ENCODE measurements at places on chromosomes 3 and 15.

- no peak for DNase-seq
These were observed 62.8 kb downstream of the ABCC5 start for GRCh38 chr3:183954875-183955274.

DNA sequence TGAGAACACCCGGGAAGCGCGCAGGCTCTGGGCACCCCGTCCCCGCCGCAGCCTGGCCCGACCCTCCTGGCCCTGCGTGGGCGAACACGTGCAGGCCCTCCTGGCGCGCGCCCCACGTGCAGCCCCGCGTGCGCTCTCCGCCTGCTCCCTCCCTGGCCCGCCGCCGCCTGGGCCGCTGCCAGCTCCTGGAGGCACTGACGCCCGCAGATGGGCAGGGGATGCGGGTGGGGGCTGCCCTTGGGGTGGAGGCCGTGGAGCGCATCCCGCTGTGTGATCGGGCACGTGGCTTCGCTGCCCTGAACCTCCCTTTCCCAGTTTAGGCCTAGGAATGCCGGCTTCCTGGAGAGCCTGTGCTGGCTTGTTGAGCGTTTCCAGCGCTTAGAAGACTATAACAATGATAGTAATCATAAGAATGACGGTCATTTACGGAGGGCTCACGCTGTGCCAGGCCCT, 104.6 kb upstream of the SLC6A6 start:
- DNase-seq, result no peak

DNA sequence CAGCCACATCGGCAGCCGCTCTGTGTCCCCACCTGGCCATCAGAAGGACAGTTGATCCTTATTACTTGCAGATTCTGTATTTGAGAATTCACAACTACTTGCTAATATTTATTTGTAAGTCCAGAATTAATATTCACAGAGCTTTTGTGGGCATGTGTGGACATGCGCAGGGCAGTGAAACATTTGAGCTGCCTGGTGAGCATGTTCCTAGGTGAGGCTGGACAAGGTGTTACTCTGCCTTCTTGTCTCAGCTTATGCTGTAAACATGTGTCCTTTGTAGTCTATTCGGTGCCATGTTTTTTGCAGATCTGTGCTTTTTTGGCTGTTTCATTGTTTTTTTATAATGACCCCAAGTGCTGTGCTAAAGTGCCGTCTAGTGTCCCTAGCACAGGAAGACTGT, 15.6 kb downstream of the FAH start:
- no peak for DNase-seq

DNA sequence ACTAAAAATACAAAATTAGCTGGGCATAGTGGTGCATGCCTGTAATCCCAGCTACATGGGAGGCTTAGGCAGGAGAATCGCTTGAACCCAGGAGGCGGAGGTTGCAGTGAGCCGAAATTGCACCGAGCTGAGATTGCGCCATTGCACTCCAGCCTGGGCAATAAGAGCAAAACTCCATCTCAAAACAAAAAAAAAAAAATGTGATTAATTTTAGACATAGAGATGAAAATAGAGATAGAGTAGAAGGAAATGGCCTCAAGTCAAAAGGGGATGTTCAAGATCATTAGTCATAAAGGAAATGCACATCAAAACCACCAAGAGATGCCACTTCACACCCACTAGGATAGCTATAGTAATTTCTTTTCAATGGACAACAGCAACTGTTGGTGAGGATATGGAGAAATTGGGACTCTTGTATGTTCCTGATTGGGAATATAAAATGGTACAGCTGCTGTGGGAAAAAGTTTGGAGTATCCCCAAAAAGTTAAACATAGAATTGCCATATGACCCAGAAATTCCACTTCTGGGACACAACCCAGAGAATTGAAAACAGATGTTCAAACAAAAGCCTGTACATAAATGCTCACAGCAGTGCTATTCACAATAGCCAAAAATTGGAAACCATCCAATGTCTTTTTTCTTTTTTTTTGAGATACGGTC, 55.4 kb downstream of the ABHD2 start:
- peak; percentile 84 for DNase-seq

- DNase-seq, result no peak
These were observed 41.4 kb downstream of the EOMES start for GRCh38 chr3:27680517-27681246.

DNA sequence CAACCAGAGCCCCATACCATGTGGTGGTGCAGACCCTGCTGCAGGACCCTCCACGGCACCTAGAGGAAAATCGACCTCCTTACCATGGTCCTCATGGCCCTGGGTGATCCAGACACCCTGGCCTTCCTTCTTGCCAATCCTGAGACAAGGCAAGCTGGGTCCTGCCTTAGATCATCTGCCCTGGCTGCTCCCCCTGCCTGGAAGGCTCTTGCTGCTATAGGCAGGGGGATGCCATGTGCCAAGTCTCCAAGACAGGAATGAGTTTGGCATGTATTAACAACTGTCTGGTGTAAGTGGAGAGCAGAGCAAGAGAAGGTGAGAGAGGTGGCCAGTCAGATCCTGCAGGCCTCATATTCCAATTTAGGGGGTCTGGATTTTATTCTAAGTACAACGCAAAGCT, 7.5 kb downstream of the HEG1 start:
- no peak for DNase-seq

DNA sequence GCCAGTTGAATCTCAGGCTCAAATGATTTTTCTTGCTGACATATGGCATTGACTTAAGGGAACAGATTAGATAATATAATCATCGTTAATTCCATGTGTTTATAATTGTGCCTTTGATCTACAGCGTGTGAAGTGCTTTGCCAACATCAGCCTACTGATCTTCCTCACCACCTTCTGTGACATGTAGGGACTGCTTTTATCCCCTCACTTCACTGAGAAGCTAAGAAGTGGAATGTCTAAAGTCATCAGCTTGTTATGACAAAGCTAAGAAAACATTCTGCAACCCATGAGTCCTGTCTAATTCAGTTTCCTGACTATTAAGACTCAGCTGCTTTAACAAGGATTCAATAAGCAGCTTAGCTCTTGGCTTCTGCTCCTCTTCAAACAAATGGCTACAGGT, 106.0 kb downstream of the MYH15 start:
- DNase-seq, result no peak

GRCh38 chr3:14430706-14431451, 28.5 kb downstream of the SLC6A6 start:
- no peak for DNase-seq

DNA sequence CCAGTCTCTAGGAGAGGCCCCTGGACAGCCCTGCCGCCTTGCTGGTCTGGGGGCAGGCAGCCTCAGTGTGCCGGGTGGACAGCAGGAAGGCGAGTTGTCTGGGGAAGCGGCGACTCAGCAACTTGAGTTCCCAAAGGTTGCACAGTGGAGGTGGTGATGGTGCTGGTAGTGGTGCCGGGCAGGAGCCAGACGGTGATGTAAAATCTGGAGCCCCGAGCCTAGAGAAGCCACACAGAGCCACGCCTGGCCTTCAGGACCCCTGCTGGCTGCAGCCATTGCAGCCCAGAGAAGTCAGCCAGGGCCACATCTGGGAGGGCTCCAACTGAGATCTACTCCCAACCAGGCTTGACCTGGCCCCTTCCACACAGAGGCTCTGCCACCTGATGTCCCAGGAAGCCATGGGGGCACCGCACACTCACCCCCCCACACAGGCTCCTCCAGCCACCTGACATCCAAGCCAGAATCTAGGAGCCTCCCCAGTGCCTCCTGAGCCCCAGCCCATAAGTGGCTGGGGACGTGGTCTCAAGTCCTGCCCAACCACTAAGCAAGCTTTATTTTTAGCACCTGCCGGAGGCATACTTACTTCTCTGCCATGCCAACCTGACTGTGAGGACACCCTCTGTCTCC, 8.8 kb downstream of the C3orf22 start:
- DNase-seq, result no peak

DNA sequence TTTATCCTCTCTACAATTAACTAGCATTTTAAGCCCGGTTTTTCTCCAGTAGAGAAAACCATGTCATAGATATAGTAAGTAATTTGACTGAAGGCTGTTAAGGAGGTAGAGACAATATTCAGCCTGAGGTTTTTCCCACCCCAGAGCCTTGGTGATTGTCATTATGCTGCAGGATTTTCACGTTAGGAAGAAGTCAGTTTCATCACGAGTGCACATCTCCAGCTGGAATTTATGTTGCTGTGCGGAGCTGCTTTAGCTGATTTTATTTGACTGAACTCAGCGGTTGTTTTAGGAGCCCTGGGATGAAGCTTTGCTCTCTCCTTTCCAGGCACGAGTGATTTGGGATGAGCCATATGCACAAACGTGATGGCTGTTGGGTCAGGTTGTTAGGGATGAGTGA, 271.3 kb upstream of the RGMA start:
- no peak for DNase-seq

- DNase-seq, result no peak
These were observed 248.9 kb upstream of the WNT5A start for GRCh38 chr3:55735976-55736375.

DNA sequence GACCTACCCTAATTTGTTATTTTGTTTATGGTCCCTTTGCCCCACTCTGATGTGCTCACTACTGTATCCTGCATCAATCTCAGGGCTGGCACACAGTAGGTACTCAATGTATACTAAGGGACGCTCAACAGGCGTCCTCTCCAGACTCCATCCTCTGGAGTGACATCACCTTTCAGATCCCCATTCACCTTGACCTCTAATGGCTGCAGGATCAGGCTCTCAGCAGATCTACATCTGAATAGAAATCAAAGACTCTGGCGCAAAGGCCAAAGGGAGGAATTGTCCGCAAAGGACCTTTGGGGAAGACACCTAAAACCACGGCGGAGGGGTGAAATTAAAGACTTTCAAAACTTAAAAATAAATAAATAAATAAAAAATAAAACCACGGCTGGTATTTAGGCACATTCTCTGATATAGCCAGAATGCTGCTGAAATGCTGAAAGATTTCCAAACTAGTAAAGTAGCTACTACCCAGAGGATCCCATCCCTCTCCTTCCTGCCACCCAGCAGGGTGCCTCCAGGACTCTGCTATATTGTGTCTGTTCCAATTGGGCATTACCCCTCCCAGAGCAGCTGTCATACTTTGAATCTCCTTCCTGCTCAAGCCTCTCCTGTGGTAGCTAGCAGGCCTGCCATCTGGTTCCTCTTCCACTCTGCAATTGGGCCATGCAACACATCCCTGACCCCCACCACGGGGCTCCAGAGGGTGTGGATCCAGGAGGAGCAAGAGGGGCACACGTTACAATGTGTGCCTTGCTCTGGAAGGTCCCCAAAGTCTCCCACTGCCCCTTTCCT, 6.1 kb downstream of the SHF start:
- no peak for DNase-seq

DNA sequence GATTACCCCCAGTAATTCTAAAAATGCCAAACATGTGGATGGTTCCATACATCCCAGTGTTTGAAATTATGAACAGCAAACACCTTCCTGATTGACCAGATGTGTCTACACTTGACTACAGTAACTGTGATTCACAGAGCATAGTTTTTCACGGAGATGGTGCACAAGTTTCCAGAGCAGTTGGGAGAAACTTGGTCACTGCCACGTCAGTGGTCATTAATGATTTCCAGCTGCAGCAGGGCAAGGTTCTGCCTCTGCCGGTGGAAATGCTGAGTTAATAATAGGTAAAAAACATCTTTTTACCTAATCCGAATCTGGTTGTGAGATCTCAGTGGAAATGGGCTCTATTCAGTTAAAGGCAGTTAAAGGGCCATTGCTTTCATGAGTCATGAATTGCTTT, 154.1 kb upstream of the FEZF2 start:
- no peak for DNase-seq

All from HS-5 (cell line).